Stimulated activated CD8-positive, alpha-beta memory T cell treated with anti-CD3 and anti-CD28 coated beads, Interleukin-7, amount 100 ng/mL, for 1 hour (primary cell): ENCODE measurements at places on chromosomes 7 and 10.

GRCh38 chr10:70558295-70558694, 44.2 kb downstream of the PRF1 start:
- no peak for DNase-seq

GRCh38 chr10:75407713-75408508, 6.3 kb upstream of the ZNF503 start:
- DNase-seq: no peak

DNA sequence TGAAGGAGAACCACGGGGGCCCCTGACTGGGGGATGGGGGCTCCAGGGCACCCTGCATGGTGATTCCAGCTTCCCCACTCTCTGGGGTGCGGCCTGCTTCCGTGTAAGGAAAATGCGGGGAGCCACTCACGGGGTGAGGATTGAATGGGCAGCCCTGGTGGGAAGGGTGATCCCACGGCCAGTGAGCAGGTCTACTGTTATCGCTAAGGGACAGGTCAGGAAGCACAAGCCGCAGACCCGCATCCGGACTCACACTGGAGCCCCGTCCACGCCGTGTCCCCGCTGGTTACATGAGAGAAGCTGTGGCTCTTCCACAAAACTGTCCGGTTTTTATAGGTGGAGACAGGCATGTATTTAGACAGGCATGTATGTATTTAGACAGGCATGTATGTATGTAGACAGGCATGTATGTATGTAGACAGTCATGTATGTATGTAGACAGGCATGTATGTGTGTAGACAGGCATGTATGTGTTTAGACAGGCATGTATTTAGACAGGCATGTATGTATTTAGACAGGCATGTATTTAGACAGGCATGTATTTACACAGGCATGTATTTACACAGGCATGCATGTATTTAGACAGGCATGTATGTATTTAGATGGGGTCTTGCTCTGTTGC, 5.7 kb downstream of the PSMG3 start:
- no peak for DNase-seq

DNA sequence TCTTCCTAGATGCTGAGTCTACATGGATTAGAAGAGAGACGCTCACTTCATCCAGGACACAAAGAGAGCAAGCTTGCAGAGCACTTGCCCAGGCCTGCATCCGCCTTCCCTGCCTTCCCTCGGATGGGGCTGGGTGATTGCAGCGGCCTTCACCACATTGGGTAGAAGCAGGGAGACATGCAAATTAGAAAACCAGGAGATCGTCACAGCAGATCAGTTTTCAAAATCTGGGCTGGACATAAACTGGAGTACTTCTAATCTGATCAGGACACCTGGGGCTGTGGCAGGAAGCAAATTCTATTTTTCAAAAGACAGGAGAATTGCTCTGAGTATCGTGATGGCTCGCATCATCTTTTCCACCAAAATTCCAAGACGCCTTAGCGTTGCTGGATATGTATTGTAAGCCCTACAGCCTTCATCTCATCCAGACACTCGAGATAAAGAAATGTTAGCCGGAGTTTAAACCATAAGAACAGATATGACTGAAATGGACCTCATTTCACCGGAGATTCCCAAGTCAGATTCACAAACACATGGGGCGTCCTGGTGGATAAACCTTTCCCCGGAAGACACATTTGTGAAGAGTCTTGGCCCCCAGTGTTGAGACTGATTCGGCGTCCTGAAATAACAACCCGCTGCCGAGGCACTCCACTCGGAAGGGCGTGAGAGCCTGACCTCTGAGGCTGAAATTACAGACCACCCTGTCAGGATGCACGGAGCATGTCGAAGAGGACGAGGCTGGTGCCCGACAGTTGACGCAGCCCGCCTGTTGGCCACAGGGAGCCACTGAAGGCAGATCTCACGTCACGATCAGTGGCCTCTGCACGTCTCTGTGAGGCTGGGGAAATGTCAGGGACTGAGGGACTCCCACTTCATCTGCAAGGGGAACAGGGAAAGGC, 91.2 kb upstream of the PARD3 start:
- no peak for DNase-seq

DNA sequence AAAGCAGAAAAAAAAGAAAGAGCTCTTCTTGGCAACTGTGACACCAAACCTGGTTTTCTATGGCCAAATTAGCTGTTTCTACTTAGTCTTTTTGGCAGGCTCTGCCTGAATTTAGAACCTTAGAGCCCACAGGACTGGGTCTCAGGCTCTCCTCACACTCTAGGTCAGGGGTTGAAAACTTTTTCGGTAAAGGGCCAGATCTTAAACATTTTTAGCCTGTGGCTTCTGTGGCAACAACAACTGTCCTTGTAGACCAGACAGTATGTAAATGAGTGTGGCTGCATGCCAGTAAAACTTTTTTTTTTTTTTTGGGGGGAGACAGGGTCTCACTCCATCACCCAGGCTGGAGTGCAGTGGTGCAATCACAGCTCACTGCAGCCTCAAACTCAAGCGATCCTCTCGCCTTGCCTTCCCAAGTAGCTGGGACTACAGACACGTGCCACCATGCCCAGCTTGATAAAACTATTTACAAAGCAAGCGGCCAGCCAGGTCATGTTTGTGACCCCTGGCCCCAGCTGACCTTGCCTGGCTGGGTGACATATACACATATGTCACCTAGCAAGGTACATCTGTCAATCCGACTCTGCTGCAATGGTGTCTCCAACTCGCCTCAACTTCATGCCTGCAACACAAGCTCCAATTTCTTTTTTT, 17.4 kb downstream of the KPNA7 start:
- no peak for DNase-seq

GRCh38 chr7:50661345-50662040, 96.3 kb upstream of the DDC start:
- no peak for DNase-seq

DNA sequence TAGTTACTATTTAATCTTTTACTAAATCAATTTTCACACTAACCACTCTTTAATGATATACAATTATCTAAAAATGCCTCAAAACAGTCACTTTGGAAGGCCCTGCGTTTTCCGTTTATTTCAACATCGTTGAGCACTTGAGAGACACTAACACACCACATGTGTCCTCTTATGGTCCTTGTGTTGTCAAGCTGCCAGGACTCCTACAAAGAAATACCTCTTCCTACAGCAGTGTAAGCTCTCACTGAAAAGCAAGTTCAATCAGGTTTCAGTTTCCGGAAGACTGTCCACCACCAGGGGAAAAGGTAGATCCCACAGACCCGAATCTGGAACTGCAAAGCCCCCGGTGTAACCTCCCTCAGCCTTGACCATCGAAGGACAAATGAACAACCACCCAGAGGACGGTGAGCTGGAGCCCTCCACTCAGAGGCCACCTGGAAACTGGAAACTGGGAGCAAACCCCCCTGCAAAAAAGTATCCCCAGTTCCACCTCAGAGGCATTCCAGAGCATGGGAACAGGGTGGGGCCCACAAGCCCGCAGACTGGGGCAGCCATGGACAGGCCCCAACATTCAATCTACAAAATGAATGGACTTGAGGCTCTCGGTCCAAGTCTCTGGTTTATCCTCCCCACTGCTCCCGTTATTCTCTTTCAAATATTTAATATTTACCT, 37.6 kb downstream of the KCNH2 start:
- DNase-seq: no peak

GRCh38 chr10:17792991-17793390, 16.2 kb upstream of the MRC1 start:
- DNase-seq: no peak

DNA sequence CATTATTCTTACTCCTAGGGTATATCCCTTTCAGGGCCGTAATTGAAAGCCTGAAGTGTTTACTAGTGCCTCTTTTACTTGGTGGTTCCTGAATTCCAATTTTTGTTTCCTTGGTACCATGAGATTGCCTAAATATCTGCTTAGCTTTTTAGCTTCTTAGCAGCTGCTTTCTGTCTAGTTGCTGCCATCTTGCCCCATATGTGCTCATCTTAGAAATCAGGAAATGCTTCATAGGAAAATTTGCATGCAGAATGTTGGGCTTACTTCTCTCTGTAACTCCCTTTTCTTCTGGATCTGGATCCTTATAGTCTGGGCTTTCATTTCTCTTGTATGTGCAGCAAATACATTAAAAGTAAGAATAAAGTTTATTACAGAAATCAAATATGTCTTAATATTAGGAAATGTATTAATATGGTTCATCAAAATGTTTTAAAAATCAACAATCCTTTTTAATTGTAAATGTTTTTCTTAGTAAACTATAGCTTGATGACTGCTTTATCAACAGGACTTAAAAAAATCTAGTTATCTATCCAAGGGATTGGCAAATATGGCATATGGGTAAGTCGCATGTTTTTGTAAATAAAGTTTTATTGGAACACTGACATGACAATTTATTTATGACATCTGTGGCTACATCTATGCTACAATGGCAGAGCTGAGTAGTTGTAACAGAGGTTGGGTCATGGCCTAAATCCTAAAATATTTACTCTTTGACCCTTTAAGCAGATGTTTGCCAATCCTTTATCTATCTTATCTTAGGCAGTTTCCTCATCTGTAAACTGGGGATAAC, 73.5 kb upstream of the CDK6 start:
- no peak for DNase-seq

DNA sequence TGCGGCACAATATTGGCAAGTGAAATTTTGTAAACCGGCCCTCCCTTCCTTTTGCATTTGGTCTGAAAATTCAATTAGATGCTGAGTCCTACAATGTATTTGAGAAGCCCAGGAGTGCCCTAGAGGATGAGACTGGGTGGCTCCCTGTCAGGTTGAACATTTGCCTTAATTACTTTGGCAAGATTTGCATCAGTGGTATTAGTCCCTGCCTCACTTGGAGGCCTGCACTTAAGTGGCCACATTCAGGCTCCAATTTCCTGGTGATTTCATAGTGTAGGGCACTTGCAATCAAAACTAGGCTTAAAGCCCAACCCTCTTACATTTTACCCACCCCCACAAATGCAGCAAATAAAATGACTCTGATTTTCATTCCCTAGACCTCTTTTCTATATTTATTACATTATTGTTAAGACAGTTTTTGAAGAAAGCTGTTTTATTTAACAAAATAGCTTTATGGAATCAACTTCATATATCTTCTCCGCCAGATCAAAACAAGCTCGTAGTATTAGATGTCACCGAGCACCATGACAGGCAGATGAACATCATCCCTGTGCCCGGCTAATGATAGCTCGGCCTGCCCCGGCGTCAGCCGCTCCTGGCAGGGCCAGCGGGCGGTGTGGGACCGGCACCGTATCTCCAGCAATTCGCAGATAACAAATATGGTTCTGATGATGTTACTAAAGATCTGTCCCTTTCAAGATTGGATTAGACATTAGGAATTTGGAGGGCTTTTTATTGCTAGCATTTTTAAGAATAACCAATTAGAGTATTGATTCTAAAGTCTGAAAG, 73.6 kb downstream of the EGFR start:
- no peak for DNase-seq

- DNase-seq: no peak
Observed at GRCh38 chr7:71414490-71414889, 282.5 kb downstream of the GALNT17 start.

- no peak for DNase-seq
Observed at GRCh38 chr7:11141541-11141940, 167.9 kb downstream of the PHF14 start.

DNA sequence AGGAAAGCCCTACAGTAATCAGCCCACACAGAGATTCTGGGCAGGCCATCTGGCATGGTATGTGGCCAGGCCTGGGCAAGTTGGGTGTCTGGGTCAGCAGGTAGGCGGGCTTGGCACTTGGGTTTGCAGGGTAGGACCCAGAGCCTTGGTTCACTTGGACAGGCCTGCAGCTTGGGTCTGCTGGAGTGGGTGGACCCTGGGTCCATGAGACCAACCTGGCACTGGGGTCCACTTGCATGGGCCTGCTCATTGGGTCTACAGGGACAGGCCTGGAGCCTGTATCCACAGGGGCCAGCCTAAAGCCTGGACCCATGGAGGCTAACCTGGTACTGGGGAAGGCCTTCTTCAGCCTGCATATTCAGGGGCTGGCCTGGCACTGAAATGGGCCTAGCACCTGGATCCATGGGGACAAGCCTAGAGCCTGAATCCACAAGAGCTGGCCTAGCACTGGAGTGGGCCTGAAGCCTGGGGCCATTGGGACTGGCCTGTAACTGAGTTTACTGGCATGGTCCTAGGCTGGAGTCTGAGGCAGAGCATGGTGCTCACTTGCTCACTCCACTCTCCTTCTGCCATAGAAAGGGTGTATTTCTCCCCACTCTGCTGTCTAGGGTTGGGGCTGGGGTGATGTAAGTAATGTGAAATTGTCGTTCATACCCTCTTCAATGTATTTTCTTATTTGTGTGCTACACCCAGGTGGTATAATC, 315.0 kb downstream of the AHR start:
- DNase-seq: no peak

GRCh38 chr10:112429147-112429546, 17.6 kb downstream of the ZDHHC6 start:
- DNase-seq: no peak

GRCh38 chr7:18831943-18832342, 285.5 kb downstream of the TWIST1 start:
- no peak for DNase-seq

DNA sequence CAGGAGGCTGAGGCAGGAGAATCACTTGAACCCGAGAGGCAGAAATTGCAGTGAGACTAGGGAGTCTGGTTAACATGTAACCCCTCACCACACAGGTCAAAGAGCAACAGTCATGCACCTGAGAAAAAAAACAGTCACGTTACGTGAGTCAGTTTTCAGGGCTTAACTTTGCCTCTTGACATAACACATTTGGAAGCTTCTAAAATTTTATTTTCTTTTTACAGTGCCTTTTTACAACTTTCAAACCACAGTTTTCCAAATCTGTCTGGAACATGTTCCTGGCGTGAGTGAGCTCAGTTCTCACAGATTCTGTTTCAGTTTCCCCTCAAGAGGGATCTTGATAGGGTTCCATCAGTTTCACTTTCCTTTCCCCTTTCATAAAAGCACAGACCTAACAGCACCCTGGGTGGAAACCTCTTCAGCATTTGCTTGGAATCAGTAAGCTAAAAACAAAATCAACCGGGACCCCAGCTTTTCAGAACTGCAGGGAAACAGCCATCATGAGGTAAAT, 4.4 kb downstream of the IFIT3 start:
- DNase-seq: no peak

DNA sequence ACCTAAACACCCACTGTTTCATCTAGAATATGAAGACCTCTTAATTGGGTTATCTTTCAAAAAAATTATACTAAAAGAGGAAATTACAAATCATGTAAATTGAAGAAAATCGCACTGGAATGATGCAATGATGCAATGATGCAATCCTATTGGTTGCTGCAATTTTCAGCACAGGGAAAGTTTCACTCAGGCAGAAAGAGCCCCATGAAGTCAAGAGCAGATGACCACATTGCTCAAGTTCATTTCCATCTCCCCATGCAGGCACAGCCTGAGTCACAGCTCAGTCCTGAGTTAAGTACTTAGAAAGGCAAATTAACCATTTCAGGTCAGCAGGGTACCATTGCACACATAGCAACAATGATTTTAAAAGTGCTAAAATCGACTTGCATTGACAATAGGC, 180.3 kb upstream of the MYO3A start:
- no peak for DNase-seq

DNA sequence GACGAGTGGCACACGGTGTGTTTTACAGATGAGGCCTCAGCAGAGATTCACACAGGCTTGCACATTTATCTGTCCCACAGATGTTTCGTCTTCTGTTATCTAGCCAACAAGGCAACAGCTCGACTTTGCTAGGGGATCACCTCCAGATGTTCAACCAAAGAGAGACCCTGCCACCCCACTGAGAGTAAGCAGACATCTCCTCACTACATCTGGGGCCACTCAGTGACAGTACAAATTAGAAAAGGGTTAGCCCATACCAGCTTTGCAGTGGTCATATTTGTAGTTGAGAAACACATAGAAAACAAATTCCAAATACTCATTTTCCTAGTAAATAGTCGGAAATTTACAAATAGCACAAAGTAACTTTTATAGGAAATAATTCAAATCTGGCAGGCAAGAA, 164.2 kb downstream of the HDAC9 start:
- no peak for DNase-seq
